ENCODE measurements at places on chromosomes 1 and 21. TPM values are rescaled to one million over a fixed set of nuclear protein-coding genes. Genes with fewer than 3 reads are reported as not detected.
A peak's percentile ranks its signal among the peaks of the same experiment; 100 is the strongest.

TLR5 gene
- not detected for total RNA-seq

SELL gene
- not detected for total RNA-seq

DNA sequence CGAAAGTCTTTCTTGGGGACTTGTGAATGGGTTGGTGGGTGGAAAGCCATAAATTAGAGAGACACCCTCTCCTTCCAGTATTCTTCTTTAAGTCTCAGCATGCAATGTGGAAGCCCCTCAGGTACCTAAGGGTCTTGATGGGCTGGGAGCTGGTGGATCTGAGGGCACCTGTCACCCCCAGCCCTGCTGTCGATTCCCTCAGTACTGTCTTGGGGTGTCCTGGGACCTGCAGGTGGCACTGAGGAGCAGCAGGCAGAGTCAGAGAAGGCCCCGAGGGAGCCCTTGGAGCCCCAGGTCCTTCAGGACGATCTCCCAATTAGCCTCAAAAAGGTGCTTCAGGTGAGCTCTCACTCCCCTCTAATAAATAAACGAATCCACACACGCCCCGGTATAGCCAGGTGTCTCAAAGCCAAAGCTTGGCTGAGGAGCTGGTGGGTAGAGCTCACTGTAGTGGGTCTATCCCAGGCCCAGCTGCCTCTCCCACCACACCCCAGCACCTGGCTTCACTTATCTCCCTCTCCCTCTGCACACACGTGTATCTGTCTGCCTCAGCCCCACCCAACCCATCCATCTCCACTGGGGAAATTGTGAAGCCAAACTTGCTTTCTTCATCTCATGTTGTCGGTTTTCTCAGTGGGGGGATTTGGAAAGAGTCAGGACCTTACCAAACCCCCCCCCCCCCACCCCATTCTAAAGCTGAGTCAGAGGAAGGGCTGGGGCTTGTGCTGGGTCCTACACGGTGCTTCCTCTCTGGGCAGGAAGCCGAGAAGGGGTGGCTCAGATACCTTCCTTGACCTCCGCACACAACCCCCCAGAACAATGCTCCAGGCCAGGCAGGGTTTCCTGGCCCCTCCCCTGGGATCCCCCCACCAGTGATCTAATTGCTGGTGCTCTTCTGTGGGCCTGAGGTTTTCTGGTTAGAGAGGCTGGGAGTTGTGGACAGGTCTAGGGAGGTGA, 1.6 kb downstream of the ADAM15 start:
- H3K36me3 ChIP-seq: peaks cover 14% of the 10 kb centered on the region
- peak overlapping the region; percentile 83 for H3K4me3 ChIP-seq
- H3K27ac ChIP-seq: no peak overlapping the region
- H3K4me1 ChIP-seq: no peaks in the 10 kb centered on the region

ADAM30 gene
- total RNA-seq: not detected

GRCh38 chr1:15051882-15052528, 101.5 kb upstream of the TMEM51 start:
- H3K36me3 ChIP-seq: no peaks in the 10 kb centered on the region
- H3K27me3 ChIP-seq: no peaks in the 10 kb centered on the region
- no peak for DNase-seq
- no peaks in the 10 kb centered on the region for H3K4me1 ChIP-seq
- H3K27ac ChIP-seq: no peak overlapping the region
- no peak overlapping the region for H3K4me3 ChIP-seq

- no peak for DNase-seq
- no peaks in the 10 kb centered on the region for H3K27me3 ChIP-seq
- no peak overlapping the region for H3K4me3 ChIP-seq
- peaks cover 8% of the 10 kb centered on the region for H3K36me3 ChIP-seq
- peaks cover 3% of the 10 kb centered on the region for H3K4me1 ChIP-seq
These were observed 20.4 kb upstream of the SRSF4 start for GRCh38 chr1:29202053-29202452.

GRCh38 chr1:82515650-82516049, 714.9 kb downstream of the ADGRL2 start:
- no peaks in the 10 kb centered on the region for H3K27me3 ChIP-seq
- H3K4me1 ChIP-seq: no peaks in the 10 kb centered on the region
- no peaks in the 10 kb centered on the region for H3K36me3 ChIP-seq
- no peak for DNase-seq
